ENCODE measurements at places on chromosomes 13 and 19. TPM values are rescaled to one million over a fixed set of nuclear protein-coding genes. Genes with fewer than 3 reads are reported as not detected.
A peak's percentile ranks its signal among the peaks of the same experiment; 100 is the strongest.

The FCGBP gene
- 95.3 TPM for total RNA-seq

The PDX1 gene
- total RNA-seq = not detected

The CYP4F8 gene
- not detected for total RNA-seq

The BCL2L12 gene
- 17.0 TPM for total RNA-seq

The ATP8A2 gene
- total RNA-seq = 1.7 TPM

- no peak overlapping the region for H3K4me3 ChIP-seq
- no peaks in the 10 kb centered on the region for H3K27me3 ChIP-seq
- H3K4me1 ChIP-seq = peaks cover 8% of the 10 kb centered on the region
- H3K27ac ChIP-seq = no peak overlapping the region
- no peak for DNase-seq
Measured at GRCh38 chr13:76516013-76516412, 370.2 kb downstream of the KCTD12 start.

GRCh38 chr19:19094513-19094912, 30.7 kb downstream of the SLC25A42 start:
- no peaks in the 10 kb centered on the region for H3K4me1 ChIP-seq
- no peak for DNase-seq
- no peaks in the 10 kb centered on the region for H3K27me3 ChIP-seq

- DNase-seq = no peak
- no peak overlapping the region for H3K27ac ChIP-seq
- H3K4me1 ChIP-seq = peaks cover 16% of the 10 kb centered on the region
- H3K4me3 ChIP-seq = no peak overlapping the region
- H3K36me3 ChIP-seq = no peaks in the 10 kb centered on the region
Measured at GRCh38 chr13:99989276-99990125, 7.9 kb downstream of the ZIC2 start.

DNA sequence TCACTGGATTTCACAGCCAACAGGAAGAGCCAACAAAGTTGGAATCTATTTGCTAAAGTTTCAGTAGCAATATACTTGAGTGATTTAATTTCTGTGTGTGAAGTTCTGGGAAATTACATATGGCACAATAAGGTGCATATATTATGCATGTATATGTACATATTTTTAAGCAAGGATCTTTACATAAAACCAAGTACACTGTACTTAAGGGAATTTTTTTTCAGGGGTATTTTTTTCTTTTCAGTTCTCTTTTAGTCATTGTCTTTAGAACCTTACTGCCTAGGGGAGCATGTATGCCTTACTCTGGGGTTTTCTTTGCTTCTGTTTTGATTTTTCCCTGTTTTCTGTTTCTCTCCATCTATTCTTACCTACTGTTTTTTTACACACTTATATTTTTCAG, 7.4 kb downstream of the RAP2A start:
- no peaks in the 10 kb centered on the region for H3K27me3 ChIP-seq
- H3K4me1 ChIP-seq = peaks cover 26% of the 10 kb centered on the region
- no peaks in the 10 kb centered on the region for H3K36me3 ChIP-seq
- no peak overlapping the region for H3K27ac ChIP-seq

DNA sequence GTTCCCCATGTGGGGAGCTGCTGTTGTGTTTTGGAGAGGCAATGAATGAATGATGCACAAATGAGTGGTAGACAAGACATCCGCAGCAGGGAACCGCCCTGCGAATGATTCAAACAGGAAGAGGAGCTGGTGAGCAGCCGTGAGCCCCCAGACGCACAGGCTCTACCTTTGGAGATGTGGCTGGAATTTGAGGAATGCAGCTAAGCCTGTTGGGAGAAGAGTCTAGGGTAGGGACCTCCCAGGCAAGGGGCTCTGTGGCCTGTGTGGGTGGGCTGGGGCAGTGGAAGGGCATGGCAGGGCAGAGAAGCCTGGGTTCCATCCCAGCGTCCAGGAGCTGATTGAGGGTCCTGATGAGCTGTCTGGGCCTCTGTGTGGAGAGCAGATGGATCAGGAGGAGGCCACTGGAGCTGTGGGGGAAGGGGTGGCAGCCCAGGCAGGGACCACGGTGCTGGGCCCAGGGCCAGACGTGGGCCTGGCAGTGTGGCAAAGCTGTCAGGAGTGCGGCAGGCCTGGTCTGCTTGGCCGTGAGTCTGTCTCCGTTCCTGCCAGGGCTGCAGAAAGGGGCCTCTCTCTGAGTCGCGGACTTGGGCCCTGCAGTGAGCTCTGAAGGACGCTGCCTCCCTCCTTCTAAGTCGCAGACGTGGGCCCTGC, 41.8 kb upstream of the DCUN1D2 start:
- peaks cover 73% of the 10 kb centered on the region for H3K36me3 ChIP-seq
- H3K27ac ChIP-seq = no peak overlapping the region
- DNase-seq = peak; percentile 25
- H3K4me1 ChIP-seq = peaks cover 11% of the 10 kb centered on the region
